ENCODE measurements at places on chromosomes 2 and 18.

DNA sequence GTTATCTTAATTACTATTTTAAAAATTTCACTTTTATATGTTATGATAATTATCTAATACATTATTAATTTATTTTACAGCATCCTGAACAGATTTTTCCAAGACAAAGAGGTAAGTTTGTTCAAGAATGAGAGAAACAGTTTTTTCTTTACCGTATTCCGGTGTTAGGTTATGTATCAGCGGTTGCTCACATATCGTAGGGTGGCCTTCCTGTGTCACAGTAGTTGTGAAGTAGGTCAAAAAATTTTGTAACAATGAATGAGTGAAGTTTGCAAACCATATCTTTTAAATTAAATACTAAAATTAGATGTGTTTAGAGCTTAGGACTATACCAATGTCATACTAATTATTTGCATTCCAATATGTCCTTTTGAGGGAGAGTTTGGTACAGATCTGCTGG is 33.5 kb downstream of the MRPS9 start:
- DNase-seq, result no peak

GRCh38 chr2:52429740-52430139 is 1337.9 kb upstream of the CHAC2 start:
- no peak for DNase-seq

- DNase-seq, result no peak
Observed at GRCh38 chr2:51032751-51033330, 909 bp upstream of the NRXN1 start.

DNA sequence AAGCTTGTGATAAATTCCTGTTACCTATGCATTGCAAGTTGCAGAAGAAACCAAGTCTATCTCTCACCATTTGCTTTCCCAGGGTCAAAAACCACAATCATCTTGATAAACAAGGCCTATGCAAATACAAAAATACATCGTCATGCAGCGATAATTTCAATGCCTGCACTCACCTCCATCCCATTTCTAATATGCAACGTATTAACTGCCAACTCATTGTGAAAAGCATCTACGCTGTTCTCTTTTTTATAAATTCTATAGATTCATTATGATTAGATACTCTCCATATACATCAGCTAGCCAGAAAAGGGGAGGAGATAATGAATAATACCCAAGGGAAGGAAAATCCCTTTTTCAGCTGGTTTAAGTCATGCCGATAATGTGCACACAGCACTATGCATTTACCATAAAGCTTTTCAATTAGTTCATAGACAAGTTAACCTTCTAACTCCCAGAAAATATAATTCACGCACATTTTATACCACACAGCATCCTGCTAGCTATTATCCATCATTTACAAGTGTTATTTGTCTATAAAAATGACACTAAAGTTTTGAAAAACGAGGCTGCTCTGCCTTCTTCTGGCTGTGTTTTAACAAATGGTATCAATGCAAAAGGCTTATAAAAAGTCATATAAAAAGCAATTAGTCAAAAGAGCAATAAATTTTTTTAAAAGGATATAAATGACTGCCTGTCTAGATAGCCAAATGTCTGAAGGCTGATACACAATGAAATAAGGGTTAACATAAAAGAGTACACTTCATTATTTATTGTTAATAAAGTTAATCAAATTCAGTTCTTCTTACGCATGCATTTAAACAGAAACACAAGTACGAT is 77.6 kb downstream of the AFF3 start:
- DNase-seq, result no peak

Data from NCI-H446 treated with DMSO at 0.1 percent for 48 hours (cell line).